ENCODE measurements at places on chromosomes 5 and 9.

DNA sequence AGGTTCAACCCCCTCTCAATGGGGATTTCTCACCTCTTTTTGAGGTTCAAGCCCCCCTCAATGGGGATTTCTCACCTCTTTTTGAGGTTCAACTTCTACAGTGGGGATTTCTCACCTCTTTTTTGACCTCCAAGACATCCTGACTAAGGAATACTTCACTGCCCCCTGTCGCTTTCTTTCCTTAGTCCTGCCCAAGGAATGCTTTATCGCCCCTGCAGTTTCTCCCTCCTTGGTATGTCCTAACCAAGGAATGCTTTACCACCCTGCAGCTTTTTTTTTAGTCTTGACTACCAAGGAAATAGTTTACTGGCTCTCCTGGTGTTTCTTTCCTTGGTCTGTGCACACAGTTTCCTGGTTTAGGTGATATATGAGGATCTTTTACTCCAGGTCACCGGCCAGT, 9.6 kb upstream of the IRGM start:
- no peaks in the 10 kb centered on the region for H3K27me3 ChIP-seq
- DNase-seq, result no peak
- H3K27ac ChIP-seq, result no peak overlapping the region
- H3K4me3 ChIP-seq, result no peak overlapping the region
- no peaks in the 10 kb centered on the region for H3K4me1 ChIP-seq

DNA sequence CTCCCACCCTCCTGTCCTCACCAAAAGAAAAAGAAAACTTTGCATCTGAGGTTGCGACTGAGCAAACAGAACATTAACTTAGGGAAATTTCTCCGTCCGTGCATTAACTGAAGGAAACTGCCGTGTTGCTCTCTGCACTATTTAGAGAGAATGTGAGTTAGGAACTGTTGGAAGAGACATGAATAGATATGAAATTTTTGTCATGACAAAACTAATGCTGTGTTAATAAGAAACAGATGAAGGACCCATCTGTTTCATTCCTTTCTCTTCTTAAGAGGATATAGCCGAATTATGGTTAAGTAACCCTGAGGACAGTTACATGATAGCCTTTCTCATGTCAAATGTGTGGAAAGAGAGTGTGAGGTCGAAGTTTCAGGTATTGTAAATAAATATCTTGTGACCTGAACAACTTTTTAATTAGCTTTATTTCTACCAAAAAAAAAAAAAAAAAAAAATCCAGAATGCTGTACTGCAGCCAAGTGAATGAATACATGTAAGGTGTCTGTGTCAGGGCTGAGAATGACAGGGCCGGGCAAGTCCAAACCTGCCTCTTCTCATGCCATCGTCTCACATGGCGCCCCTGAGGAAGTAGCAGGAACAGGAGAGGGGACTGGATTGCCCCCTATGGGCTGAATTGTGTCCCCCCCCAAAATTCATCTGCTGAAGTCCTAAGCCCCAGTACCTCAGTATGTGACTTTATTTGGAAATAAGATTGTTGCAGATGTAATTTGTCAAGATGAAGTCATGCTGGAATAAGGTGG, 35.6 kb upstream of the ANKRD33B start:
- no peaks in the 10 kb centered on the region for H3K36me3 ChIP-seq
- H3K27ac ChIP-seq, result peak overlapping the region; percentile 32
- peak; percentile 89 for DNase-seq
- H3K4me3 ChIP-seq, result no peak overlapping the region

- H3K36me3 ChIP-seq, result no peaks in the 10 kb centered on the region
- no peaks in the 10 kb centered on the region for H3K27me3 ChIP-seq
- no peak overlapping the region for H3K4me3 ChIP-seq
- no peak overlapping the region for H3K27ac ChIP-seq
- peaks cover 2% of the 10 kb centered on the region for H3K4me1 ChIP-seq
These were observed 151.9 kb downstream of the EBF1 start for GRCh38 chr5:158947846-158948245.

- peaks cover 36% of the 10 kb centered on the region for H3K36me3 ChIP-seq
- no peaks in the 10 kb centered on the region for H3K27me3 ChIP-seq
- H3K27ac ChIP-seq, result no peak overlapping the region
- no peak for DNase-seq
These were observed 90.7 kb downstream of the NR3C1 start for GRCh38 chr5:143312822-143313221.

Measured in muscle of leg (tissue), 16 donors.